Hematopoietic multipotent progenitor cell (in vitro differentiated cells): ENCODE measurements at places on chromosomes 7 and 10. TPM values are rescaled to one million over a fixed set of nuclear protein-coding genes. Genes with fewer than 3 reads are reported as not detected.

DNA sequence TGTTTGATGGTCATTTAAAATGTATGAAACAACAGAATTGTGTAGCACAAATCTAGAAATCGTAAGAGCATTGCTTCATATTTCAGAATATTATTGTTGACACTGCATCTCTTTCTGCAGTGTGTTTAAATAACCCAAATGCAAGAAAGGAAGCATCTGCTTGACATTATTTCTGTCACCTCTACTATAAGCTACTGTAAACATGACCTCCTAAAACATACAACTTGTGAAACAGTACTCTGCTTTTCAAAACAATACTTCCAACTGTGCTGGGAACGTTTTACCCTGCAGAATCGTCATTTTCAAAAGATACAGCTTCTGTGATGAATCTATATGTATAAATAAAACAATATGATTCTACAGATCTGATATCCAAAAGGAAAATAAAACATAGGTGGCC lies 82.0 kb downstream of the RNF133 start:
- DNase-seq = no peak

DNA sequence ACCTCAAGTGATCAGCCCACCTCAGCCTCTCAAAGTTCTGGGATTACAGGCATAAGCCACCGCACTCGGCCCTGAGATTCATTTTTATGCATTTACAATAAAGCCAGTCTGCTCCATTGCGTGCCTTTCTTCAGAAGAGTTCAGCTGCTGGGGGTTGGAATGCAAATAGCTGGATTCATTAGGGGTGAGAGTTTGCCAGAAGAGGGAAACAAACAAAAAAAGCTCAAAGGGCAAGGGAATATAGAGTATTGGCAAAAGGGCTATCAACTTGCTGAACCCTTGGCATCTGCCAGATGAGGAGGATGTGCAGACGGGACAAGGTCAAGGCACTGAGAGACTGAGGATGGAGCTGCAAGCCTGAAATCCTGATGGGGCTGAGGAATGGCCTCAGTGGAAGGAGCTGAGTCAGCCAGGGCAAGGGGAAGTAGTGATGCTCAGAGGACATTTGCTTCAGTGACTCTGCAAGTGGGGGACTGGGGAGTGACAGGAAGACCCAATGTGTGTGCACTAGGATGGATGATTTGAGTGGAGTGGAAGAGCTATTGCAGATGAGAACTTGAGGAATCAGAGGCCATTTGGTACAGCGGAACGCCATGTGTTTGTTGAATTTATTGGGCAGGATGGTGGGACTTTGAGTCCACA lies 75.0 kb upstream of the ARMC3 start:
- no peak for DNase-seq

- DNase-seq = peak; percentile 65
Measured at GRCh38 chr7:98733036-98733435, 116.0 kb downstream of the NPTX2 start.

- DNase-seq = no peak
Measured at GRCh38 chr10:1034758-1035157, 9.1 kb upstream of the IDI2 start.

DNA sequence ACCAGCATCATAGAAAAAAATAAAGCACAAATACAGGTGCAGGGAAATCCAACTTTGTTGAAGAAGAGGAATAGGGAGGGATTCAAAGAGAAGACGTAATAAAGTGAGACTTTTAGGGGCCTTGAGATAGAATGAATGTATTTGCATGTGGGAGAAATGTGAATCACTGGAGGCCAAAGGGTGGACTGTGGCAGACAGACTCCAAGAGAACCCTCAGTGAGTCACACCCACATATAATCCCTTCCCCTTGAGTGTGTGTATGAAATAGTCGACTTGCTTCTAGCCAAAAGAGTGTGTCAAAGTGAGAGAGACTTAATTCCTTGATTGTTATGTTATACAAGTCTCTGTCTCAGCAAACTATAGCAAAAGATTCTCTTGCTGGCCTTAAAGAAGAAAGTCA lies 101.3 kb upstream of the GHITM start:
- DNase-seq = no peak

GRCh38 chr7:131071786-131072504 lies 255.7 kb upstream of the MKLN1 start:
- DNase-seq = peak; percentile 55

- DNase-seq = no peak
Measured at GRCh38 chr7:77661816-77662215, 34.4 kb upstream of the RSBN1L start.

DNA sequence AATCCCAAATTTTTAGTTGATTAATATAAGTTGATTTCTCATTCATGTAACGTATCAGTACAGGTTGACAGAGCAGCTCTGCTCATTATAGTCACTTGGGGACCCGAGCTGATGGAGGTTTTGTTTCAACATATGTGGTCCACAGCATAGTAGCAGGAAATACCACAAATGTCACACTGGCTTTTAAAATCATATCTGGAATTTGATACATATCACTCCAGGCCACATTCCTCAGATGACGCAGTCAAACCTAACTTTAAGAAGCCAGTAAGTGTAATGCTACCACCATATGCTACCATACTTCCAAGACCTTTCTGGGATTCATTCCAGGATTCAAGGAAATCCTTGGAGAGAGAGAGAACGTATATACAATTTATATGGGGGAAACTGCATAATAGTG lies 156.3 kb downstream of the PHF14 start:
- DNase-seq = no peak

GRCh38 chr10:60973086-60973485 lies 29.1 kb upstream of the RHOBTB1 start:
- DNase-seq = no peak

- DNase-seq = no peak
Measured at GRCh38 chr10:101784558-101784957, 1.3 kb upstream of the NPM3 start.

DNA sequence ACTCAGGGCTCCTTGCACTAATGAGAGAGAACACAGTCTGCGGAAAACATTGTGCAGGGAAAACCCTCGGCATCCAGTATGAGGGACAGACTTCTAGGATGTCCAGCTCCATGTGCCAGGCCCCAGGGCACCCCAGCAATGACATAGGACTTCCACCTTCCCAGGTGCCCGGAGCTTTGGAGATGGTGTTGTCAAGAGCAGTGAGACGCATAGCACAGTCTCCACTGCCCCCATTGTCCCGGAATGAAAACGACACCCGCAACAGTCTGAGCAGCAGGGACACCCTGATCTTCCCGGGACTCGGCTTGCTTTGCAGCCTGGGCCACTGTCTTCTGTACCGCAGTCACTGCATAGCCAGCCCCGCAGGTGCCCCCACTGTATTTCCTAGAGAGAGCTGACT lies 339.2 kb upstream of the ADARB2 start:
- no peak for DNase-seq

DNA sequence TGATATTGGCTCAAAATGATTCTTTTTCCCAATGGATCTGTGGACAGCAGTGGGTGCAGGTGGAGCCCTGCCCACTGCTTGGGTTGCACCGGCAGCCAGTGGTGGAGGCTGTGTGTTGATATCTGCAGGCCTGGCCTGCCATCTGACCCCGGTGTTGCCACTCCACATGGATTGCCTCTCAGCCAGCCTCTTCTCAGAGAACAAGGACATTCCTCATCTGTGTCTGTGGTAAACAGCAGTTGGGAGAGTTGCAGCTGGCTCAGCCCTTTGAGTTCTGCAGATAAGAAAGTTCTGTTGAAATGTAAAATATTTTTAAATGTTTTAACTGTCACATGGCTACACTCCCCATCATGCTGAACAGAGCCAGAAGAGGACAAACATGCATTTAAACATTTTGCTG lies 374.9 kb upstream of the CELF2 start:
- DNase-seq = no peak

DNA sequence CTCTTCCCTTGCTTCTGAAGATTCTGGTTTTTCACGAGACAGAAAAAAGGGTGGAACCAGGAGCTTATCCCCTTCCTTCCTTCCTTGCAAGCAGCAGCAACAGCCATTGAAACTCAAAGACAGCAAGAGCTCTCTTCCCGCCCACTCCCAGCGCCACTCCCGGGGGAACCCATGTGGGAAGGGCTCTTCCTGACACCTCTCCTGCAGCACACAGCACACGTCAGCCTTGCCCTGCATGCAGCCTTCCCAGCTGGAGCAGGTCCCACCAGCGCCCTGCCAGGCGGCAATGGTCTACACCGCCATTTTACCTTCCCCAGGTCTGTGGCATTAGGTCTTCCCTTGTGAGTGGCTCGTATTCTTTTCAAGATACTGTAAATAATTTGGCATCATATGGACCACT lies 161.8 kb downstream of the MGMT start:
- DNase-seq = no peak

DNA sequence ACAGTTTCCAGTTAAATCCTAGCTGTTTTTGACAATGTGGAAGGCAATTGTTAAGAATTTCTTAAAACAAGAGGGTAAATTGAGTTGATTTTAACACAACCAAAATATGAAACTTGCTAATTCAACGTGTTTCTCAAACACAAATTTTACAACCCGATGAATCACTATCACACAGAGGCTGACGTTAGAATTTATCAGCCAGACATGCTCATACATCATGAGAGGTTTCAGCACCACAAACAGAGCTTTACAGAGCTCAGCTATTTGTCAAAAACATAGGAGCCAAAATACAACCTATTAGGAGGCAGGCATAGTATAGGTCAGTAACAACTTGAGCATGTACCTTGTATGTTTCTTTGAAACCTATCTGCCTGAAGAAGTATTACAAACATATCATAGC lies 36.1 kb downstream of the LRRN3 start:
- DNase-seq = no peak

- no peak for DNase-seq
Measured at GRCh38 chr7:36583318-36583717, 141.0 kb downstream of the AOAH start.

GRCh38 chr10:59060852-59061251 lies 115.6 kb upstream of the PHYHIPL start:
- no peak for DNase-seq

GRCh38 chr10:101032637-101033224 lies 1.7 kb downstream of the SFXN3 start:
- DNase-seq = no peak

GRCh38 chr7:47704936-47705335 lies 123.0 kb upstream of the TNS3 start:
- DNase-seq = no peak

- DNase-seq = no peak
Measured at GRCh38 chr7:23017309-23017708, 3.4 kb upstream of the HYCC1 start.

Gene AGBL3
- total RNA-seq = 0.81 TPM

Gene BMPR1A
- under 0.01 TPM for total RNA-seq

Gene LIPJ
- 0.27 TPM for total RNA-seq

Gene WDR11
- total RNA-seq = 58.7 TPM

Gene SCIN
- total RNA-seq = under 0.01 TPM

Gene CCDC71L
- total RNA-seq = 27.5 TPM

Gene EBLN1
- total RNA-seq = not detected

Gene SFMBT2
- 4.3 TPM for total RNA-seq

Gene CYP3A4
- not detected for total RNA-seq

Gene MNX1
- total RNA-seq = not detected

Gene KLF14
- total RNA-seq = not detected

Gene SNCG
- not detected for total RNA-seq

Gene DENND2A
- total RNA-seq = not detected
